ENCODE measurements at places on chromosomes 7 and 10.

GRCh38 chr7:151570366-151570915, 50.7 kb upstream of the RHEB start:
- peak; percentile 35 for DNase-seq

DNA sequence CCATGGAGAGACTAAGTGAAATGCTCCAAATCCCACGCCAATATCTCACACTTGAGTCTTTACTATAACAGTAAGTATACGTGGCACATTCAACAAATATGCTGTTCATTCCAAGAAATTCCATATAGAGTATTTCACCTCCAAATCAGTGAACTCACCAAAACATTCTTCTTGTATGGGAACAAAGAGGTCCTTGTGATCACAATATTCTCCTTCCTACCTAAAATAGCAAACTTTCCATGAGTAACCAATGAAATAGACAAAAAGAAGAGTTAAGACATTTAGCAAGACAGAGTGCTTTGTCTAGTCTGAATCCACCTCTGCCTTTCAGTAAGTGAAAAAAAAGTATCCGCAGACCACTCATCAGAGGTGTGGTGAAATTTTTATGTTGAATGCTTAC, 77.3 kb upstream of the NXPH1 start:
- no peak for DNase-seq

- DNase-seq: no peak
Observed at GRCh38 chr10:58723966-58724365, 211.3 kb downstream of the BICC1 start.

- DNase-seq: no peak
Observed at GRCh38 chr7:46173476-46174195, 252.6 kb upstream of the IGFBP3 start.

DNA sequence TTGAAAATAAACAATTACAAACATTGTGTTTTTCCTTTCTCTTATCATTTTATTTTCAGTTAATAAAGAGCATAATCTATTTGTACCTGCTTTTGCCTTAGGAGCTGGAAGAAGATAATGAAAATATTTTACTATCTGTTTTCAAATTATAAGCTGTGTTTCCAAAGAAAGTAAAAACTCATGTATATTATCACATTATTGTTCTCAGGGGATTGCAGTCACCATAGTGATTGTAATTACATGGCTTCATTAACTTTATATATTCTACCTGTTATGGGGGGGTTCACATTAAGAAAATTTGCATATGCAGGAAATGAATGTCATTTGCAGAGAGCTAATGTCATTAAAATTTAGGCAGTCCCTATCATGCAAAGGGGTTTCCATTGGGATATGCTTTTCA, 542.3 kb downstream of the NXPH1 start:
- DNase-seq: no peak

- DNase-seq: no peak
Observed at GRCh38 chr7:139850906-139851305, 21.8 kb downstream of the TBXAS1 start.

GRCh38 chr7:46178661-46179060, 257.6 kb upstream of the IGFBP3 start:
- DNase-seq: peak; percentile 53

Measured in astrocyte of the cerebellum (primary cell).